Osteoblast (primary cell): ENCODE measurements at places on chromosomes 4 and X. TPM values are rescaled to one million over a fixed set of nuclear protein-coding genes. Genes with fewer than 3 reads are reported as not detected.
A peak's percentile ranks its signal among the peaks of the same experiment; 100 is the strongest.

CPZ gene
- 21.2 and 44.5 TPM in 2 replicates for total RNA-seq

FAAH2 gene
- total RNA-seq, result under 0.01 TPM in 1 of 2 replicates, not detected in the other

- H3K4me3 ChIP-seq, result no peak overlapping the region
- DNase-seq, result peak; percentile 47
- H3K27me3 ChIP-seq, result no peaks in the 10 kb centered on the region
- no peak overlapping the region for H3K27ac ChIP-seq
- H3K36me3 ChIP-seq, result no peaks in the 10 kb centered on the region
- H3K4me1 ChIP-seq, result no peaks in the 10 kb centered on the region
Observed at GRCh38 chr4:145525291-145525740, 43.7 kb downstream of the SMAD1 start.

BST1 gene
- total RNA-seq, result 30.6 and 31.8 TPM in 2 replicates

GRCh38 chr4:47914926-47915237 is 499 bp upstream of the NFXL1 start:
- peak overlapping the region; percentile 53 for H3K27ac ChIP-seq
- no peak for DNase-seq
- H3K4me3 ChIP-seq, result peak overlapping the region; percentile 98
- H3K4me1 ChIP-seq, result peaks cover 14% of the 10 kb centered on the region
- H3K36me3 ChIP-seq, result peaks cover 9% of the 10 kb centered on the region
- H3K27me3 ChIP-seq, result no peaks in the 10 kb centered on the region

GRCh38 chr4:138770818-138771217 is 244.8 kb upstream of the NOCT start:
- DNase-seq, result no peak
- no peaks in the 10 kb centered on the region for H3K4me1 ChIP-seq
- no peak overlapping the region for H3K27ac ChIP-seq
- peaks cover 3% of the 10 kb centered on the region for H3K27me3 ChIP-seq

PABPC1L2B gene
- total RNA-seq, result not detected in 2 replicates

GRCh38 chr4:151248519-151248918 is 28.4 kb upstream of the PRSS48 start:
- H3K4me3 ChIP-seq, result no peak overlapping the region
- H3K4me1 ChIP-seq, result no peaks in the 10 kb centered on the region
- no peaks in the 10 kb centered on the region for H3K36me3 ChIP-seq
- H3K27me3 ChIP-seq, result no peaks in the 10 kb centered on the region
- H3K27ac ChIP-seq, result no peak overlapping the region

DNA sequence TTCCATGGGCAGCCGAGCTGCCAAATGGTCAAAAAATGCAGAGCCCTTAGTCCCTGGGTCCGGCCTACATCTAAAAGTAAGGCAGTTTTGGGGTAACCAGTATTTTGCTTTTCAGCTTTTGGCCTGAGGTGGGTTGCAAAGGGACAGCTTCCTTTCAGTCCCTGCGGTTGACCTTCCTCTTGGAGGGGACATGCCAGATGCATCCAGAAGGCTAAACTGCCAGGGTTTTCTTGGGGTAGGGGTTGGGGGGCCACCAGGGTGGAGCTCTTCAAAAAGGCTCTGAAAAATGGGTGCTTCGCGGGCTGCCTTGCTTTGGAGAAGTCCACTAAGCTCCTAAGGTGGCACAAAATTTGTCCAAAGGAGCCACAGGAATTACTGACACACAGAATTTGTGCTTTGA is 120.7 kb downstream of the UBE2K start:
- H3K36me3 ChIP-seq, result no peaks in the 10 kb centered on the region
- no peak overlapping the region for H3K27ac ChIP-seq
- H3K27me3 ChIP-seq, result no peaks in the 10 kb centered on the region

RNF175 gene
- total RNA-seq, result under 0.01 TPM in 2 replicates

DNA sequence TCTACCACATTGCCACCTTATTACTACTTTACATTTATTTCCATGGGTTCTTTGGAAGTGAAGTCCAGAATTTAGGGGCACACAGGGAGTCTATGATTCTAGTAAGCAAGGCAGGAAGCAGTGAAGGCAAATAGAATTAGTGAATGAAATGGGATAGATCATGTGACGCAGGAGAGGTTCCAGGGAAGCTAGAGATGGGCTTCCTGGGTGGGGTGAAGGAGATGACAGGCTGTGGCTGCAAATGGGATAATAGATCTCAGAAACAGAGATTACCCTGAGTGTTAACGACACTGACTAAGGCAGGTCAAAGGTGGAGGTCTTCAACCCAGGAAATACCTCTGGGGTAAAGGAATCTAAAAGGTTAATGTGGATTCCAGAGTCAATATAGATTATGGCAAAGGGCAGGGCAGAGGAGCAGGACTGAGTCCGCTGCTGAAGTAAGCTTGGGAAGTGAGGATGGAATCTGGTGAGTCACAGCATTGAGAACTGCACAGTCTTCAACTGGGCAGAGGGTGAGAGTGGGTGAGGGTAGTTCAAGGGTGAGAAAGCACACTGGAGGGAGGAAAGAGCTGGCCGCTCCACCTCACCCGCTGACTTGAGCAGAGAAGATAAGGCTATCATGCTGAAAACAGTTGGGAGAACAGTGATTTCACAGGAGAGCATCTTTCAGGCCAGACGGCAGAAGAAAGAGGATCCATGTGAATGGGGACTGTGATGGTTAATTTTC is 70.8 kb downstream of the ANXA3 start:
- peak; percentile 57 for DNase-seq
- no peaks in the 10 kb centered on the region for H3K36me3 ChIP-seq
- H3K4me3 ChIP-seq, result no peak overlapping the region
- H3K27ac ChIP-seq, result peak overlapping the region; percentile 15
- no peaks in the 10 kb centered on the region for H3K27me3 ChIP-seq

- H3K4me3 ChIP-seq, result no peak overlapping the region
- no peak overlapping the region for H3K27ac ChIP-seq
- H3K27me3 ChIP-seq, result no peaks in the 10 kb centered on the region
- peaks cover 42% of the 10 kb centered on the region for H3K4me1 ChIP-seq
Observed at GRCh38 chr4:47218631-47219030, 187.3 kb downstream of the GABRB1 start.

GUCY1B1 gene
- 1.1 and 2.9 TPM in 2 replicates for total RNA-seq

DNA sequence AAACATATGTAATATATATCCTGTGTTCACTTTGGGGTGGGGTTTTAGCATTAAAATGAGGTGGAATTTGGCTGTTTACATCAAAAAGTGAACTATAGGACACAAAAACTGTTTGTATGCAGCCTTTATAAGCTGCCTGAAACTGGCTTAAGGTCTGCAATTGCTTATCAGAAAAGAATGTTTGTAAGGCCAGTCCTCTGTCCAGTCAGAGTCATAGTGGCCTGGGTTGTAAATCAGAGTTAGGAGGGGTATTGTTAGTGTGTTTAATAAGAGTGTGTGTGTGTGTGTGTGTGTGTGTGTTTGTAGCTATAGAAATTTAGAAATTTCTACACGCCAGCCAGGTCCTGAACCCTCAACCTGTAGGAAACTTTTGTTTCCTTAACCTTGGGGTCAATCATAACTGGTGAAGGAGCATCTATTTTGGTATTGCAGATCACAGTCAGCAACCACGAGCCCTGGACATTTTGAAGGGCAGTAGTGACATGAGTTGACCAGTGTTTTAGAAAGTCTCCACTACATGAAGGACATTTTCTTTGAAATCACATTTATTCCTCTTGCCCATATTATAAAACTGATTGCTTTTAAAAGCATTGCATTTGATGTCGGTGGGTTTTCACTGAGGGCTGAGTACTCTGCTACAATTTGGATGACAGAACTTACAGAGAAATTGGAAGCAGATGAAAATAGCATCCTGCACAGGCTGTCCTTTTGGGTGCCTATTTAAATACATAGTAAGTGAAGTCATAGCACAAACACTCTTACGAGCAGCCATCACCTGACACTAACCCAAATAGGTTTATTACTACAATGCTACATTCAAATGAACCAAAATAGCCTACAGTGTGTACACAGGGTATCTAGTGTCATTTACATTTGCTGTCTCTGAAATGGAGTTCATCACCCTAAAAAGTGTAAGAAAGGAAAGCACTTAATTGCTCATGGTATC is 11.2 kb upstream of the TMEM154 start:
- DNase-seq, result no peak
- H3K27me3 ChIP-seq, result peaks cover 28% of the 10 kb centered on the region
- H3K36me3 ChIP-seq, result no peaks in the 10 kb centered on the region
- H3K27ac ChIP-seq, result no peak overlapping the region

DNA sequence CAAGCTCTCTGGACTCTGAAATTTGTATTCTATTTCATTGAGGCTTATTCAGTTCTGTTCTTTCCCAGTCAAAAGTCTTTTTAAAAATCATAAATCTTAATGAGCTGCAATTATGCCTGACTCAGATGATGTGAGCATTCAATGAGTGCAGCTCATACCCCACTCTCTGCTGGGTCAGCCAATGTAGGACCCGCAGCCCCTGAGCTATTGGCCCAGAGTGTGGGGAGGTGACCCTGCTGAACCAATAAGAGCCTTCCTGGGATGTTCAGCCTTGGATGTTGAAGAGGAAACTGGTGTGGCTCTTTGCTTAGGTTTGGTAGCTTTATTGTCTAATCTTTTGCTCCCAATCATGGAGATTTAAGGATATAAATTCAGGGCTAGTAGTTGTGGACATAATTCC is 12.1 kb upstream of the TCEAL4 start:
- no peak for DNase-seq
- H3K27me3 ChIP-seq, result peaks cover 4% of the 10 kb centered on the region
- no peak overlapping the region for H3K4me3 ChIP-seq
- no peak overlapping the region for H3K27ac ChIP-seq

RRAGB gene
- 33.9 and 34.0 TPM in 2 replicates for total RNA-seq

- H3K27me3 ChIP-seq, result no peaks in the 10 kb centered on the region
- no peak overlapping the region for H3K4me3 ChIP-seq
- H3K36me3 ChIP-seq, result no peaks in the 10 kb centered on the region
- no peak for DNase-seq
Observed at GRCh38 chr4:113256946-113257345, 207.5 kb downstream of the ANK2 start.

DNA sequence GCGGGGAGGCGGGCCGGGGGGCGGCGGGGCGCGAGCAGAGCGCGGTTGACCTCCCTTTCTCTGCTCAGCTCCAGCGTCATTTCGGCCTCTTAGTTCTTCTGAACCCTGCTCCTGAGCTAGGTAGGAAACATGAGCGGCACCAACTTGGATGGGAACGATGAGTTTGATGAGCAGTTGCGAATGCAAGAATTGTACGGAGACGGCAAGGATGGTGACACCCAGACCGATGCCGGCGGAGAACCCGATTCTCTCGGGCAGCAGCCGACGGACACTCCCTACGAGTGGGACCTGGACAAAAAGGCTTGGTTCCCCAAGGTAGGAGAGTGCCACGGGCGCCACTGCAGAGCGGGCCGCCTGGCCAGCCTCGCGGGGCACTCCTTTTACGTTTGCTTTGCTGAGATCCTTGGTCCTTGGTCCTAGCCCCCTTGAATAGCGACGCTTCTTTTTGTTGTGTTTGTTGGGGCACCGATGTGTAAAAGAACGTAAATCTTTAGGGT is at the start of gene HTATSF1:
HTATSF1 (plus strand) TSS at position 37 of the 497 bp plus-strand sequence; CDS start at position 130, 93 bp downstream.
- H3K4me3 ChIP-seq, result peak within 1 kb of the TSS; percentile 79
- peak within 1 kb of the TSS; percentile 89 for H3K27ac ChIP-seq
- peaks cover 2% of the 10 kb centered on the region for H3K27me3 ChIP-seq
- DNase-seq, result no peak
- H3K4me1 ChIP-seq, result peaks cover 5% of the 10 kb centered on the region
- H3K36me3 ChIP-seq, result peaks cover 1% of the 10 kb centered on the region

PSAPL1 gene
- not detected in 2 replicates for total RNA-seq

GRCh38 chrX:44669626-44670025 is 127.0 kb upstream of the FUNDC1 start:
- H3K36me3 ChIP-seq, result no peaks in the 10 kb centered on the region
- DNase-seq, result no peak
- H3K4me1 ChIP-seq, result peaks cover under 1% of the 10 kb centered on the region
- H3K4me3 ChIP-seq, result no peak overlapping the region
- H3K27me3 ChIP-seq, result peaks cover 3% of the 10 kb centered on the region

- no peaks in the 10 kb centered on the region for H3K27me3 ChIP-seq
- H3K27ac ChIP-seq, result no peak overlapping the region
- H3K4me3 ChIP-seq, result no peak overlapping the region
- DNase-seq, result peak; percentile 77
- H3K36me3 ChIP-seq, result no peaks in the 10 kb centered on the region
- no peaks in the 10 kb centered on the region for H3K4me1 ChIP-seq
Observed at GRCh38 chr4:20353646-20354045, 101.9 kb downstream of the SLIT2 start.

DNA sequence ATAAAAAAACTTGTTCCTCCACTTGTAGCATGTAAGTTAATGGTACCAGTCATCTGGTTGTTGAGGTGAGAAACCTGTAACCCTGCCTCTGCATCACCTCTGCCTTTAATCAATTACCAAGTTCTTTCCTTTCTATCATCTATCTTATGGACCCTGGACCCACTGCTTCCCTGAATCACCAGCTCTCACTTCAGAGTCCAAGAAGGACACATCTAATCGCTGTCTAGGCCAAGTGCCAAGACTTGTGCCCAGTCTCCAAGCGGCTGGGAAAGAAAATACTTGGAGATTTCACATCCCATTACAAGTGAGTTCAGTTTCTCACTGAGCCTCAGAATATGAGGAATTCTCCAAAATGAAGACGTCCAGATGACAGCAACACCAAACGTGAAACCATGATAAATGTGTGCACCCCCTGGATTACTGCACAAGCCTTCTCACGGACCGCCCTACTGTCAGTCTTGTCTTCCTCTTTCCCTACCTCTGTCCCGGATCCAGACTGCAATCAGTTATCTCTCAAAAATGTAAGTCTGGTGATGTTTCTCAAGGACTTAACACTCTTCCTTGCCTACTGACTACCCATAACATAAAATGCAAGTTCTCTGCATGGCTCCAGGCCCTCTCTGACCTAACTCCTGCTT is 10.4 kb downstream of the PALLD start:
- no peaks in the 10 kb centered on the region for H3K27me3 ChIP-seq
- DNase-seq, result no peak
- no peak overlapping the region for H3K4me3 ChIP-seq
- H3K4me1 ChIP-seq, result peaks cover 5% of the 10 kb centered on the region
- no peak overlapping the region for H3K27ac ChIP-seq

DNA sequence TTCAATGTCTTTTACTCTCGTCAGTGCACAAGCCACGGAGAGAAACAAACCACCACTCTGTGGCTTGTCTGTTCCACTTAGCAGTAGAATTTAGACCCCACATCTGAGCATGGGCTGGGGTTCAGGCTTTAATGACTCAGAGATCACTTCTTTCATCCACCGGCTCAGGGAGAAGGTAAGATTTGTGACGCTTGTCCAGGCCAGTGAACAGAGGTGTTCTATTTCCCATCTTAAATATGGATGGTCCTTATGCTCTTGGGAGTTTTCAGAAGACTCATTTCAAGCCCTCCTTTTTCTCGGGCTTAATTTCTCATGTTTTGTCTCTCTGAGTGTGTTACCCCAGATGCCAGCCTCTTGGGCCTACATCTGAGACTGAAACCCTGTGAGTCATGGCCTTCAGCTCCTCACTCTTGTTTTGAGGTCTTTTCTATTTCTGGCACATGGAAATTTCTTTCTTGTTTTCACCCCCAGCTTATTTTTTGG is 127.4 kb upstream of the SFRP2 start:
- no peaks in the 10 kb centered on the region for H3K36me3 ChIP-seq
- no peak for DNase-seq
- no peak overlapping the region for H3K4me3 ChIP-seq
- no peaks in the 10 kb centered on the region for H3K4me1 ChIP-seq
- no peaks in the 10 kb centered on the region for H3K27me3 ChIP-seq
- H3K27ac ChIP-seq, result no peak overlapping the region

SLC10A6 gene
- total RNA-seq, result not detected in 2 replicates

- H3K36me3 ChIP-seq, result no peaks in the 10 kb centered on the region
- DNase-seq, result peak; percentile 89
- no peak overlapping the region for H3K27ac ChIP-seq
- H3K4me3 ChIP-seq, result no peak overlapping the region
- H3K4me1 ChIP-seq, result no peaks in the 10 kb centered on the region
Observed at GRCh38 chr4:47122592-47123291, 91.4 kb downstream of the GABRB1 start.

GRCh38 chr4:110062166-110062565 is 136.2 kb downstream of the ELOVL6 start:
- DNase-seq, result no peak
- H3K27ac ChIP-seq, result no peak overlapping the region
- no peaks in the 10 kb centered on the region for H3K36me3 ChIP-seq
- no peak overlapping the region for H3K4me3 ChIP-seq
